ENCODE measurements at places on chromosomes 13 and 19.

GRCh38 chr19:29787281-29787680 is 24.5 kb upstream of the CCNE1 start:
- no peak for DNase-seq

DNA sequence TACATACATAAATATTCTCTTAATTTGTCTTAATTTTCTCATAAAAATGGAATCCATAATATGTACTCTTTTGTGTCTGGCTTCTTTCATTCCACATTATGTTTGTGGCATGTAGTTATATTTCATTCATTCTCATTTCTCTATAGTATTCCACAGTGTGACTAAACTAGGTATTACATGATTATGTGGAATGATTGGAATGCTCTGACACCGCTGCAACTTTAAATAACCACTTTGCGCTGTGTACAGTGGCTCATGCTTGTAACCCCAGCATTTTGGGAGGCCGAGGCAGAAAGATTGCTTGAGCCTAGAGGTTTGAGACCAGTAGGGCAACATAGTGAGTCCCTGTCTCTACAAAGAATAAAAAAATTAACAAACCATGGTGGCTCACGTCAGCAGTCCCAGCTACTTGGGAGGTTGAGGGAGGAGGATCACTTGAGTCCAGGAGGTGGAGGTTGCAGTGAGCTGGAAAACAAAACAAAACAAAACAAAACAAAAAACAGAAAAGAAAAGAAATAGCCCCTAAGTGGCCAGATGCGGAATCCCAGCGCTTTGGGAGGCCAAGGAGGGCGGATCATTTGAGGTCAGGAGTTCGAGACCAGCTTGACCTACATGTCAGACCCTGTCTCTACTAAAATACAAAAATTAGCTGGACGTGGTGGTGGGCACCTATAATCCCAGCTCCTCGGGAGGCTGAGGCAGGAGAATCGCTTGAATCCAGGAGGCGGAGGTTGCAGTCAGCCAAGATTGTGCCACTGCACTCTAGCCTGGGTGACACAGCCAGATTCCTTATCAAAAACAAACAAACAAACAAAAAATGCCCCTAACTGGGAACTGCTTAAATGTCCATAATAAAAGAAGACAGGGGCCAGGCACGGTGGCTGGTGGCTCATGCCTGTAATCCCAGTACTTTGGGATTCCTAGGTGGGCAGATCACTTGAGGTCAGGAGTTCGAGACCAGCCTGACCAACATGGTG is 8.0 kb upstream of the SAE1 start:
- DNase-seq: no peak

GRCh38 chr19:54153731-54154326 is 5.7 kb downstream of the LENG1 start:
- DNase-seq: no peak

GRCh38 chr13:110826861-110827672 is 87.8 kb downstream of the ANKRD10 start:
- DNase-seq: no peak

GRCh38 chr19:40803170-40803856 is 4.3 kb downstream of the EGLN2 start:
- DNase-seq: no peak

DNA sequence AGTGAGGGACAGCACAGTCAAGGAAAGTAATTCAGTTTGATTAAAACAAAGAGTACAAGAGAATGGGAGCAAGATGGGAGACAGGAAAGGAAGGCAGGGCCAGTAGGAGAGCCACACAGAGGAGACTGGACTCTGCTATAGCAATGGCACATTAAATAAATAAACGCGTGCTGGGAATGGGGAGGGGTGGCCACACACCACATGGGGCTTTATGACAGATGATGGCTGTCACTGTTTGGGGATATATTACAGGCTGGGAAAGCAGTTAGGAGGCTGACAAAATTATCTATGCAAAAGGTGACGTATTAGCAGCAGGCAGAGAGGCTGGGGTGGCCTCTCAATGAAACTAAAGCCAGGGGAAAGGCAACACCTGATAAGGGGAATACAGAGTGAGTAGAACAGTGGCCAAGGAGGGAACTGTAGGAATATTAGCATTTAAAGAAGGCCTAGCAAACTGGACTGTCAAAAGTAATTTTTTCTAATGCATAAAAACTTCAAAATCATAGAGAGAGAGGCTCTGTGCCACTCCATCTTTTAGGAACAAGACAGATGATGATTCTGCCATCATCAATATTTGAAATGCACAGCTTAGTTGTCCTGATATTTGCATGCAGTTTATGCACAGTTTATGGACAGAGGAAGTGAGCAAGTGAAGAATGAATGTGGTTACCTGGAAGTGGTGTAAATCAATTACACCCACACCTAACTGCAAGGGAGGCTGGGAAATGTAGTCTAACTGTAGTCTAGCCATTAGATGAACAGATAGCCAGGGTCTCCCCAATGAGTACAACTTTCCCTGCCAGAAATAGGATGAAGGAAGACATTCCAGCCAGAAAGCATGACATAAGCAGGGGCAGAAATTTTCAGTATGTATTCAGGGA is 346.5 kb downstream of the FOXO1 start:
- no peak for DNase-seq

- no peak for DNase-seq
Observed at GRCh38 chr19:37855098-37855497, 51.3 kb downstream of the WDR87 start.

DNA sequence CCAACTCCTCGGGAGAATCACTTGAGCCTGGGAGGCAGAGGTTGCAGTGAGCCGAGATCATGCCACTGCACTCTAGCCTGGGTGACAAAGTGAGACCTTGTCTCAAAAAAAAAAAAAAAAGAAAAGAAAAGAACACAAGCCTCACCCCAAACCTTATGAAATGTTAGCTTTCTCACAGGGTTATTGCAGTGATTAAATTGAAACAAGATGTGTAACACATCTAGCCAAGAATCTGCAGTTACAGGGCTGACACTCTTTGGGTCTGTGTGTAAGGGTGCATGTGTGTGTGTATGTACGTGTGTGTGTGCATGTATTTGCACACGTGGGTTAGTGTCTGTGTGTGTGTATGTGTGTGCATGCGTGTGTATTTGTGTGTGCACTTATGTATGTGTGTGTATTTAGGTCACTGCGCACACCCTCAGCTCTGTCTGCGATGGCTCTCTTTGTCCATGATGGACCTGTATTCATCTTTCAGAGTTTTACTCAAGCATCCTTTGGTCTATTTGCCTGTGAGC is 336.3 kb downstream of the UQCRFS1 start:
- no peak for DNase-seq

DNA sequence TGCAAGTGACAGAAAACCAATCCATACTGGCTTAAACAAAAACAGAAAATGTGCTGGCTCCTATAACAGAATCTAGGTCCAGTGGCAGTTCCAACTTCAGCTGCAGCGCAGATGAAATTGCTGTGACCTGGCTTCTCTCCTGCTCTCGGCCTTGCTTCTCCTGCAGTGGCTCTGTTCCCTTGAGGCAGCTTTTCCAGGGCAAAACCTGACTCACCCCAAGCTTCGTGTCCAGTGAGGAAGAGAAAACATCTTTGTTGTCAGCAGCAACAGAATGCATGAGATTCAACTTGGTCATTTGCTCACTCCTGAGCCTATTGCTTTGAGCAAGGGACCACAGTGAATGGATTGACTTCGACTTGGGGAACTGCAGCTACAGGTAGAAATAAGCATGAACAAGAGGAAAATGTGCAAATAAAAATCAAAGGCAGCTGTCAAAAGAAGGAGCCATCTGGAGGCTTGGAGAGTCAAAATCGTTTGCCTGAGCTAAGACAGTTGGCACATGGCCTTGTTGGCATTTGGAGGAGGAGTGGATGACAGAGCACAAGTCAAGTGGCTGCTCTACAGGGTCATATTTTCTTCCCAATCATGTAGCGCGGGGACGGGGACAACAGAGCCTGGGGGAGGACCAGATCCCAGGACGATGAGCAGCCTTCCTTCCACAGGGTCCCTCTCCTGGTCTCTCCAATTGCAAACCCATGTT is 523.4 kb downstream of the FGF9 start:
- DNase-seq: no peak

- no peak for DNase-seq
Observed at GRCh38 chr13:75467040-75467728, 14.8 kb downstream of the TBC1D4 start.

GRCh38 chr13:48542581-48543341 is 9.9 kb upstream of the RCBTB2 start:
- no peak for DNase-seq
